ENCODE measurements at places on chromosomes 11 and 22. TPM values are rescaled to one million over a fixed set of nuclear protein-coding genes. Genes with fewer than 3 reads are reported as not detected.
A peak's percentile ranks its signal among the peaks of the same experiment; 100 is the strongest.

Gene GVQW3
- total RNA-seq = 6.6 TPM

Gene MFNG
- total RNA-seq = 6.6 TPM

Gene GGTLC3
- total RNA-seq = not detected

Gene PANX2
- total RNA-seq = 10.3 TPM

Gene TPBGL
- total RNA-seq = 0.14 TPM

- H3K27me3 ChIP-seq = no peaks in the 10 kb centered on the region
- H3K36me3 ChIP-seq = no peaks in the 10 kb centered on the region
- no peak overlapping the region for H3K4me3 ChIP-seq
Observed at GRCh38 chr11:32225571-32226285, 134.9 kb downstream of the RCN1 start.

GRCh38 chr22:48745842-48746788 is 1081.6 kb downstream of the BRD1 start:
- no peaks in the 10 kb centered on the region for H3K4me1 ChIP-seq
- no peak overlapping the region for H3K27ac ChIP-seq
- peak; percentile 48 for DNase-seq
- H3K36me3 ChIP-seq = no peaks in the 10 kb centered on the region
- H3K4me3 ChIP-seq = no peak overlapping the region

- no peak overlapping the region for H3K27ac ChIP-seq
- H3K4me3 ChIP-seq = no peak overlapping the region
- no peak for DNase-seq
- no peaks in the 10 kb centered on the region for H3K4me1 ChIP-seq
- no peaks in the 10 kb centered on the region for H3K27me3 ChIP-seq
- no peaks in the 10 kb centered on the region for H3K36me3 ChIP-seq
Observed at GRCh38 chr11:118008271-118008911, 22.2 kb downstream of the IL10RA start.

DNA sequence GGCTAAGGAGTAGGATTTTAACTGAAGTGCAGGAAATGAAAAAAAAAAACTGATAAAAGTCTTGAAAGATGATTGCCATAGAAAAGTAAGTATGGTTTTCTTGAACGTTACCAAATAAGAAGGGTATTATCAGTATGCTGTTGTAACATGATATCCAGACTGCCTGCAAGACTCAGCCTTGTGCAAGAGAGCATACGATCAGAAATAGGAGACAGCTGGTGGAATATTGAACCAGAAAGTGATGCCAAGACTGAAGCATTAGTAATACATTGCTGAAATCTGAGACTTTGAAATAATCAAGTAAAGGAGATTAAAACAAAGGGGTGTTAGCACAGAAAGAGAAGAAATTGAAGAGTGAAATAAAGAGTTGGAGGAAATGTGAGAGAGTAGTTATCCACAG is 452.7 kb upstream of the CNTN5 start:
- no peak overlapping the region for H3K27ac ChIP-seq
- no peak for DNase-seq
- no peak overlapping the region for H3K4me3 ChIP-seq
- no peaks in the 10 kb centered on the region for H3K4me1 ChIP-seq
- H3K36me3 ChIP-seq = no peaks in the 10 kb centered on the region

- no peak for DNase-seq
- no peaks in the 10 kb centered on the region for H3K36me3 ChIP-seq
- H3K4me3 ChIP-seq = no peak overlapping the region
- no peaks in the 10 kb centered on the region for H3K4me1 ChIP-seq
- no peak overlapping the region for H3K27ac ChIP-seq
Observed at GRCh38 chr22:48101704-48102103, 1339.3 kb downstream of the TBC1D22A start.

GRCh38 chr11:77046060-77046501 is 11.9 kb downstream of the B3GNT6 start:
- DNase-seq = peak; percentile 91
- H3K27ac ChIP-seq = no peak overlapping the region
- peaks cover 8% of the 10 kb centered on the region for H3K27me3 ChIP-seq
- H3K4me3 ChIP-seq = peak overlapping the region; percentile 43
- H3K4me1 ChIP-seq = no peaks in the 10 kb centered on the region

DNA sequence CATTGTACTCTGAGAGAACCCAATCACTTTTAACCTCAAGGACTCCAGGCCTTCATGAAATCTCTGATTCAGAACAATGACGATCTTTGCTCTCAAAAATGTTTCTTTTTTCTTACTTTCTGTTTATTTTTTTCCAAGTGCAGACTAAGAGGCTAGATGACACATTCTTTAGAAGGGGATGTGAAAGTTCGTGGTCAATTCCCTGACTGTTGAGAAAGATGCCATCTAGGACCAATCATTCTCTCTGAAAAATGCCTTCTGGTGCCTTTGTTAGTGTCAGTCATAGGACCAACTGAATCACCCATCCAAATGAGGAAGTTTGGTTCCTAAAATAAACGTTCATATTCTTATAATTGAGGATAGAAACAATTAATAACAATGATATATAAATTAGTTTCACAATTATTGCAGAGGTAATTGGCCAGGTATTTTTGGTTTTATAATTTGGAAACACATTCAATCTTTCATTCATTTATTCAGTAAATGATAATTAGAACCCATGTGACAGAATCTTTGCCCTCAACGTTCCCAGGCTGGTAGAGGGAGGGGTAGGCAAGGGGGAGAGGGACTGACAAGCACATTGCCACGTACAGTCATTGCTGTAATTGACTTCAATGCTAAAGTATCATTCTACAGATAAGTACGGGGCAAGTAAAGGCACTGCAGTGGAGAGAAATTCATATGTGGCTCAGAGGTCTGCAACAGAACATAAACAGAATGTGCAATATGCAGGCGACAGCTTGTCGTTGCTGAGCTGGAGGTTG is 333.4 kb upstream of the MPPED2 start:
- H3K27ac ChIP-seq = no peak overlapping the region
- no peak for DNase-seq
- no peak overlapping the region for H3K4me3 ChIP-seq
- no peaks in the 10 kb centered on the region for H3K27me3 ChIP-seq

DNA sequence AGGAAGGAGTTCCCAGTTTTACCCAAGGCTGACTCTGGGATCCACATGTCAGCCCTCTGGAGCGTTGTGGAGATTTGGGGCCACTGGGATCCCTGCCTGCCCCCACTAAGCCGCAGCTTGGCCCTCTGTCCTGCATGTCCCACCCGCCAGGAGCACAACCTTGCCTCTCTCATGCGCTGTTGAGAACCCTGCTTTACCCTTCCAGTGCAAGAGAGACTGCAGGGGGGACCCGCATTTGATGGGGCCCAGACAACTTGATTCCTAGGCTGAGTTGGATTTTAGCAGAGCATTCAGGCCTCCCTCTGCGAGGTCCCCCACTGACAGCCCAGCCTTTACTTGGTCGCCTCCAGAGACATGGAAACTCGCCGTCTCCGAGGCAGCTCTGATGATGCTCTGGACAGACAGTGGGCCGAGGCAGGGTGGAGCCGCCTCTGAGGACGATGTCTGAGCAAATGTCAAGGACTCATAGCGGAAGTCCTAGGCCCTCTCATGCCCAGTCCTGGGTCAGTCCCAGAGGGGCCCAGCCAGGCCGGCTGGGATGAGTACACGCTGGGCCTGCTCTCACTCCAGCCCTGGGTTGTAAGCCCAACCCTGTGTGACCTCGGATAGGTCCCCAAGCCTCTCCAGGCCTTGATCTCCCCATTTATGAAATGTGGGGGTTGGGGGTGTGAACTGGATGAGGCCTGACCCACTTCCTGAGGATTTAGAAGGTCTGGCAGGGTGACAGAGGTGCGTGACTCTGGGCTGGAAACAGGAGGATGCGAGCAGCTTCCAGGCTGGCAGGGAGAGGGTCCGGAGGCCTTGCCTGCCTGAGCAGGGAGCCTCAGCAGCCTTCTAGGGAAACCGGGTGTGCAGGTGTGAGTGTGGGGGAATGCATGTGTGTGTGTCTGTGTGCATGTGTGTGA is 630 bp downstream of the CD5 start:
- H3K4me1 ChIP-seq = no peaks in the 10 kb centered on the region
- no peaks in the 10 kb centered on the region for H3K27me3 ChIP-seq
- DNase-seq = no peak
- H3K4me3 ChIP-seq = no peak overlapping the region
- H3K27ac ChIP-seq = peak overlapping the region; percentile 24

GRCh38 chr11:32562839-32563599 is 20.6 kb upstream of the EIF3M start:
- H3K36me3 ChIP-seq = no peaks in the 10 kb centered on the region
- H3K4me1 ChIP-seq = no peaks in the 10 kb centered on the region
- no peak for DNase-seq
- no peak overlapping the region for H3K27ac ChIP-seq
- H3K27me3 ChIP-seq = no peaks in the 10 kb centered on the region
- H3K4me3 ChIP-seq = no peak overlapping the region

DNA sequence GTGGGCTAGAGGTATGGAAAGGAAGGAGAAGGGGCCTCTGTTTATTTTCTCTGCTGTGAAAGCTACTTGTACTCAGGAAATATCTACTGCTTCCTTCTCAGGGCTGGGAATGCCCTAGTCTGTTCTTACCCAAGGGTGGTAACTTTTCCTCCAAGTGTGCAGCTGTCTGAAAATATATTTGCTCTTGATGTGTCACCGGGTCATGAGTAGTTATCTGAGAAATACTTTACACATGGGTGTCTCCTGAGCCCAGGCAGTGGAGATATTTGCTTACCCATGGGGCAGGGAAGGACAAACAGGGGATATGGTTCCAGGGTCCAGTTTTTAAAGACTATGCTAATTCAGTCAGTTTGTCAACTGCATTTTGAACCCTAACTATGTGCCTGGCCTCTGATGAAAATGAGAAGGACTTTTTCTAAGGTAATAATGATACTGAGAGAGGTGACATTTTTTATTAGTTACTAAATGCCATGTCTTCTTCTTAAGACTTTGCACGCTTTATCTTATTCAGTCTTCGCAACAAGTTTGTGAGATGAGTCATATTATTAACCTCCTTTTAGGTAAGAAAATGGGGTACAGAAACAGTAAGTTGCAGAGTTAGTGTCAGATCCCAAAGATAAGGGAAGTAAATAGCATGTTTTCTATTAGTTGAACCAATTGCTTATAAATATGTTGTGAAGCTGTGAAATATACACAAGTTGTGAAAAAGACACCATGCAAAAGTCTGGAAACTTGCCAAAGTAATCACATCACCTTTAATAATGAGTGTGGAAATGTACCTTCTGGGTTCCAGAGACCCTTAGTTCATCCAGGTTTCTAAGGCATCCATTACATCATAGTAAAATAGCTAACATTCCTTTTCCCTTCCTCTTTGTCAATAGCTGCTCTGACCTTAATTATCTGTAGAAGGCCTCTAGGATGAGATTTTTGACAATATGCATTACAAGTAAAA is 22.9 kb downstream of the SYTL2 start:
- no peaks in the 10 kb centered on the region for H3K4me1 ChIP-seq
- H3K4me3 ChIP-seq = no peak overlapping the region
- no peaks in the 10 kb centered on the region for H3K27me3 ChIP-seq
- no peaks in the 10 kb centered on the region for H3K36me3 ChIP-seq

- H3K27ac ChIP-seq = no peak overlapping the region
- H3K4me1 ChIP-seq = no peaks in the 10 kb centered on the region
- no peaks in the 10 kb centered on the region for H3K36me3 ChIP-seq
- DNase-seq = no peak
Observed at GRCh38 chr11:1488575-1489180, 2.1 kb upstream of the MOB2 start.

DNA sequence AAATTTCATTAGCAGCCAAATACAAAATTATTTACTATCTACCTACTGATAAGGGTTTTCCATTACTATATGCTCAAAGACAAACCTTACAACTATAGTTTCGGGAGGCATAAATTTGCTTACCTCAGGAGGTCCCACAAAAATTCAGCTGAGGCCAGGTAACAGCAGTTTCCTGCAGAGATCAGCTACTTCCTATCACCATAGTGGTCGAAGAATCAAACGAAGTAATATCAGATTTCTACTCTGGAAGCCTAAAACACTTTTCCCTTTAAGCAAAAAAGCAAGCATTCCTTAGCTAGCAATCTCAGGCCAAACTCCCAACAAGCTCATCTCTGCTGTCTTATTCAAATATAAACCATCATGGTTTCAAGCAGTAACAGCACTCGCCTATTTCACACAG is 3.1 kb downstream of the NAP1L4 start:
- peak overlapping the region; percentile 96 for H3K4me3 ChIP-seq
- peaks cover 3% of the 10 kb centered on the region for H3K4me1 ChIP-seq
- no peaks in the 10 kb centered on the region for H3K27me3 ChIP-seq
- peaks cover 23% of the 10 kb centered on the region for H3K36me3 ChIP-seq
- DNase-seq = no peak
- H3K27ac ChIP-seq = no peak overlapping the region

GRCh38 chr11:129324533-129325175 is 51.0 kb upstream of the BARX2 start:
- peaks cover 17% of the 10 kb centered on the region for H3K4me1 ChIP-seq
- H3K27ac ChIP-seq = no peak overlapping the region
- no peaks in the 10 kb centered on the region for H3K27me3 ChIP-seq
- DNase-seq = peak; percentile 56
- H3K36me3 ChIP-seq = no peaks in the 10 kb centered on the region

GRCh38 chr11:64844330-64845128 is at the start of gene CDC42BPG:
Gene CDC42BPG (minus strand): TSS chr11:64844653. CDS start chr11:64844569, 84 bp downstream.
- H3K4me3 ChIP-seq = peak within 1 kb of the TSS; percentile 82
- no peaks in the 10 kb centered on the region for H3K36me3 ChIP-seq
- peaks cover 5% of the 10 kb centered on the region for H3K4me1 ChIP-seq
- peak; percentile 96 for DNase-seq

GRCh38 chr11:35518766-35519165 is 6.7 kb downstream of the PAMR1 start:
- no peak overlapping the region for H3K4me3 ChIP-seq
- no peaks in the 10 kb centered on the region for H3K36me3 ChIP-seq
- no peak for DNase-seq
- H3K27me3 ChIP-seq = peaks cover 8% of the 10 kb centered on the region
- H3K4me1 ChIP-seq = peaks cover 12% of the 10 kb centered on the region

GRCh38 chr22:45878051-45878781 is 98.7 kb downstream of the WNT7B start:
- no peaks in the 10 kb centered on the region for H3K36me3 ChIP-seq
- H3K27me3 ChIP-seq = peaks cover 28% of the 10 kb centered on the region
- H3K4me3 ChIP-seq = no peak overlapping the region
- no peaks in the 10 kb centered on the region for H3K4me1 ChIP-seq
- H3K27ac ChIP-seq = peak overlapping the region; percentile 63
